Stomach (tissue), 19 donors: ENCODE measurements at places on chromosomes 12 and 14.

DNA sequence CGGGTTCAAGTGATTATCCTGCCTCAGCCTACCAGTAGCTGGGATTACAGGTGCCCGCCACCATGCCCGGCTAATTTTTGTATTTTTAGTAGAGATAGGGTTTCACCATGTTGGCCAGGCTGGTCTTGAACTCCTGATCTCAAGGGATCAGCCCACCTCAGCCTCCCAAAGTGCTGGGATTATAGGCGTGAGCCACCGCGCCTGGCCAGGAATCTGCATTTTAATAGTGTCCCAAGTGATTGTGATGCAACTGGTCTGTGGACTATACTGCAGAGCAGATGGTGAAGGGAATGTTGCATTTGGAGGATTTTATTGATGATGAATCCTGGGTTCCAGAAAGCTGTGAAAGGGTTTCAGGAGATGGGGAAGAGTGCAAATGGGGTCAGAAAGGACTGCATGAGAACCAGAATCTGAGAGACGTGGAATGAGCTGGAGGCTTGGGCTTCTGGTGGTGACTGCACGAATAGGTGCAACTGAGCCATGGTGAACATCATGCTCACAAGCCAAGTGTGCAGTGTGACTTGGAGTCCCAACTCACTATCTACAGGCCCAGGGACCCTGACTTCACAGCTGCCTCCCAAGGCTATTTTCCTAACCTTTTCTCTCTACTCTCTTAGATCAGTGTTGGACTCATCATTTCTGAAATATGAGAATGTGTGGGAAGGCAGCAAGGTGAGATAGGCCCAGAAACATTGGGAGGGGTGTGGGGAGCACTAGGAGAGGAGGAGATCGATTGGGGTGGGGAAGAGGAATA lies 4.5 kb downstream of the RPS26 start:
- no peak for DNase-seq

DNA sequence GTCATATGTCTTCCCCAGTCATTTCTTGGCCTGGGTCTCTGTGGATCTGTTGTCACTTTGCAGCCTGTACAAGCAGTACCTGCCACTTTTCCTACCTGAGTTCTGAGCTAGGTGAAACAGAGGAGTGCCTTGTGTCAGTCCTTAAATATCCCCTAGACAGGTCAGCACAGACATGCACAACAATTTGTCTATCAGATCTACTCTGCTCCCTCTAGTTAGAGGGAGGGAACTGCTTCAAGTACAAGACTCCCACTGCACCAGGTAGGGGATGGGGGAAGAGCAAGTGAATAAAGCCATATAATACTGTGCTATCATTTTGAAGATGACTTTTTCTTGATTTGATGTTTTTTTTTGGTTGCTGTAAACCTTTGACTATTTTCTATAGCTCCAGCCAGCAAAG lies 39.4 kb downstream of the MIPOL1 start:
- DNase-seq = no peak

DNA sequence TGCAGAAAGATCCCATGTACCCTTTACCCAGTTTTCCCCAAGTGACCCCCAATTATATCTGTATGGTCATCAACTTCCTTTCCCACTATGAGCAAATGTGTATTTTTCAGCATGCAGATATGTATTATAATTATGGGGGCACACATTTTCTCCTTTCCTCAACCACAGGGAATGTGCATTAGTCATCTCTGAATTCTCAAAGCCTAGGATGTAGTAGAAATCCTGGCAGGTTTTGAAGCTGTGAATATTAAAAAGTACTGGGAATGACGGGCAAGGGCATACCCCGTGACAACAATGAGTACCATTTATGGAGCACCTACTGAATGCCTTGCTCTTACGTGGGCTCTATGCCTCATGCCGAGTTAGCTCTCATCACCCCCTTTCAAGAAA lies 71.5 kb downstream of the VWF start:
- no peak for DNase-seq

- no peak for DNase-seq
Observed at GRCh38 chr12:65761301-65761700, 63.0 kb upstream of the HMGA2 start.

DNA sequence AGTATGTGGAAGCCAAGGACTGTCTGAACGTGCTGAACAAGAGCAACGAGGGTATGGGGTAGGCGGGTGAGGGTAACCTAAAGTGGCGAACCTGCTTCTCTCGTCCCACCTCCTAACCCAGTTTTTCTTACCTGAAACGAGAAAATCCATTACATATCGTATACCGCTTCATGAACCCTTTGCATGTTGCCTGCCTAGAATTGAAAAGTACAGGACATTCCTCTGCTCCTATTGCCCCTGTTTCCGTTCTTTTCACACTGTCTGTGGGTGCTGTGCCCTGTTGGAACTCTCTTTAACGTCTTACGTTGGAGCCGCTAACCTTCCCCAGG lies 513 bp downstream of the PFDN5 start:
- DNase-seq = no peak

- no peak for DNase-seq
Observed at GRCh38 chr12:102874819-102875218, 42.2 kb downstream of the PAH start.

DNA sequence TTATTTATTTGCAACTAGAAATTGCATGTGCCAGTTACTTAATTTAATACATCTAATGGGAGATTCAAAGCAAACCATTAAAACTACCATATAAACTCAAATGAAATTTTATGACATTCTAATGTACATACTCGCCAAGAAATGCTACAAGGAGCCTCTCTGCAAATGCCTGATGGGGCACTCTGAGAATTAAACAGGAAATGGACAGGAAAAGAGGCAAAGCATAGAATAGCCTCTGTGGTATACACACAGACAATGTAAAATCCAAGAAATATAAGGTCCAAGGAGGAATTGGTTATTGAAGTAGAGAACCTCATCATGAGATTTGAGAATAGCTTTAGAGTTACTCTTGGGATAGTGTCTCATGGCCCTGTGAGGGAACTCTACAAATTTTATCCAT lies 41.2 kb downstream of the RAB21 start:
- no peak for DNase-seq
